ENCODE measurements at places on chromosomes 11 and 22.

GRCh38 chr11:119891055-119891768, 162.2 kb upstream of the NECTIN1 start:
- no peak for DNase-seq

DNA sequence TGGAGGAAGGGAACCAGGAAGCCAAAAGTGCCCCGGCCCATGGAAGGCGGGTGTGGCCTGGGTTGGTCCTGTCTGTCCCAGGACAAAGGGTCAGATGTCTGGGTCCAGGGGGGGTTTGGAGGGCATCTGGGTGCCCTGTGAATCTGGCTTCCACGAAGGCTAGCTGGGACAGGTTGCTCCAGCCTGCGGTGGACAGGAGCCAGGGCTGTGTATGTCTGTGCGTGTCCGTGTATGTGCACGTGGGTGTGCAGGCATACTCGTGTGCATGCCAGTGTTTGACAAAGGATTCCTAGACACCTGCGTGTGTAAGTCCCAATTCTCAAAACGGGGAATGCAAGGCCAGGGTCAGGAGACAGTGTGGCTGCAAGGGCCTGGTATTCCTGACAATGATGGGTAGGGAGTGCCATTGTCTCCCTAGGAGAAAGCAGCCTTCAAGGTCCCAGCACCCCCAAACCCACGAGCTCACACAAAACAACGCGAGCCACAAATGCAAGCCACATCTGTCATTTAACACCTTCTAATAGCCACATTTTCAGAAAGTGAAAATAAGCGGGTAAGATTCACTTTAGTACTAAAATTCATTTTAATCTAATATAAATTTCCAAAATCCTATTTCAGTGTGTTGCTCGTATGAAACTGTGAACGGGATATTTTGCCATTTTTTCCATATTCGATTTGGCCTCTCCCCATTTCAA, 78.4 kb upstream of the WNT7B start:
- DNase-seq = peak; percentile 74

- DNase-seq = no peak
Measured at GRCh38 chr11:119529063-119529845, 106.3 kb upstream of the THY1 start.

- no peak for DNase-seq
Measured at GRCh38 chr11:19727246-19727645, 14.6 kb downstream of the NAV2 start.

DNA sequence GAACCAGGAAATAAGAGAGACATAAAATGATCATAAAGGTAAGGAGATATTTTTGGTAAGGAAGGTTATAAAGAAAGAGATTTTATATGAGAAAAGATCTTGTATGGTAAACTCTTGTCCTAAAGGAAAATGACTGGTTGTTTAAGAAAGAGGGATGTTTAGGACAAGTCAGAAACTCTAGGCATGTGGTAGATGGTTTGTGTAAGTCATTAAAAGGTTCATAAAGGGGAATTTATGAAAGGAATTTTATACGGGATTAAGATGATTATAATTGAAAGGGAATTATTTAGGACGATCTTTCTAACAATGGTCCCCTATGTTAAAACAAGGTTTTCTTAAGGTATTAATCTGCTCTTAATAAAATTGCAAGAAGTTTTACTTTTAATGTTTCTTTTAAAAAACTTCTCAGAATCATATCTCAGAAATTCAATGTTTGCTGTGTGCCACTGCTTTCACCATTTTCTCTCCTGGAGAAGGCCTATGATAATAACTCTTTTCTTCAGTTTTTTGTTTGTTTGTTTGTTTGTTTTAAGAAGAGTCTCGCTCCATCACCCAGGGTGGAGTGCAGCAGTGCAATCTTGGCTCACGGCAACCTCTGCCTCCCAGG, 13.8 kb upstream of the FBLN1 start:
- DNase-seq = no peak

GRCh38 chr11:12673601-12673923, 659 bp upstream of the TEAD1 start:
- no peak for DNase-seq

GRCh38 chr11:78062671-78063070, 990 bp upstream of the THRSP start:
- DNase-seq = no peak

GRCh38 chr22:25161916-25162530, 37.6 kb upstream of the CRYBB3 start:
- no peak for DNase-seq

GRCh38 chr22:26485806-26486390, 2.2 kb downstream of the SRRD start:
- no peak for DNase-seq

- peak; percentile 33 for DNase-seq
Measured at GRCh38 chr22:39776295-39777009, 117.1 kb downstream of the ENTHD1 start.

DNA sequence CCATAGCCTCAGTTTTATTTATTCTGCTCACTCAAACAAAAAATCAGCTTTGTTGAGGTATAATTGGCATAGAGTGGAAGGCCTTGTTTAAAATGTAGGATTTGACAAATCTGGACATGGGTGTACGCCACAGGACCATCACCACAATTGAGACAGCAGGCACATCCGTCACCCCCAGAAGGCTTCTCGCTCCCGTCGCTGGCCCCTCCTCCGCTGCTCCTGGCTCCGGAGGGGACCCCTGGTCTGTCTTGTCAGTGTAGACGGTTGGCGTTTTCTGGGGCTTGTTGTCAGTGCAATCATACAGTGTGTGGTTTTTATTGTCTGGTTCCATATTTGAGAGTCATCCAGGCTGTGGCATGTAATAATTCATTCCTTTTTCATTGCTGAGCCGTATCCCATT, 97.6 kb downstream of the KCNQ1 start:
- DNase-seq = no peak

DNA sequence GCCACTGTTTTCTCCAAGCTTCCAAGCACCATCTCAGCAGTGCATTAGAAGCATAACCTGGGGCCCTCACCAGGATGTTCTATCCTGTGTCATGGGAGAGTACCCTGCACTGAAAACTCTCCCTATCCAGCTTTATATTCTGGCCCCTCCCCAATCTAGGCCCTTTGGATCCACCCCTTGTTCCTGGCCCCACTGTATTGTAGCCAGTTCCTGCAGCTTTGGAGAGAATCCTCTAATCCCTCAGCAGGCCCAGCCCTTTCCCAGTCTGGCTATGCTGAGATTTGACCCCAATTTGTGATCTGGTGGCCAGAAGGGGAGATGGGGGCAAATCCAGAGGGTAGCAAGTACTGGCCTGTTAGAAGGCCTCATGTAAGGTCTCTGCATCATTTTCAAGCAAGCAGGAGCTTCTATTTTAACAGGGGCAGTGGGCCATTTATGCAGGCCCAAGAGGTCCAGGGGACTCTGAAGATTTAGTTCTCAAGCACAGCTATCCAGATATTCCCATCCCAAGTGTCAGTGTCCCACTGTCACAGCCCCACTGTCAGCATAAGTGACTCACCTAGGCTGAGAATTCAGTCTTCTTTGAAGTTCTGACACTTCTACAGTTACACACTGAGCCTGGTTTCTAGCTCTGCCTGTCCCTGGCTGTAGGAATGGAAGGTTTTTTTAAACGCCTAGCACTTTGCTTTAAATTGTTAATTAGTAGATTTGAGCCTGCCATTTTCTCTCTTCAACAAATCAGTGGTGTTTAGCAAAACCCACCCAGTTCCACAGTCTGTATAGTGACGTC, 589.5 kb upstream of the CADM1 start:
- no peak for DNase-seq

DNA sequence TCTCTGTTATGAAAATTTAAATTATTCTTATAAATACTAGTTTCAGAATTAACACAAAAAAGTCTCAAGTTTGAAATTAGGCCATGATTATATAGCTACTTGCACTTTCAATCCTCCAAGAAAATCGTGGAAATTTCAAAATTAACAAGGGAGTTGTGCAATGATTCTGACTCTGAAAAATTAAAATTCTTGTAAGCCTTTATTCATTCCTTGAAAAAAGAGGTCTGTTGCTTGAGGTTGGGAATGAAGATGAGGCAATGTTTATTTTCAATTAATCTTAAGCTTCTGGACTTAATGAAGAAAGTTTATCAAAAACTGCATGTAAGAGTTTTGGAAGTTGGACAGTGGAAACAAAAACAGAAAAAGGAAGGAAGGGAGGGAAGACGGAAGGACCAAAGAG, 128.2 kb upstream of the FIBIN start:
- DNase-seq = no peak

DNA sequence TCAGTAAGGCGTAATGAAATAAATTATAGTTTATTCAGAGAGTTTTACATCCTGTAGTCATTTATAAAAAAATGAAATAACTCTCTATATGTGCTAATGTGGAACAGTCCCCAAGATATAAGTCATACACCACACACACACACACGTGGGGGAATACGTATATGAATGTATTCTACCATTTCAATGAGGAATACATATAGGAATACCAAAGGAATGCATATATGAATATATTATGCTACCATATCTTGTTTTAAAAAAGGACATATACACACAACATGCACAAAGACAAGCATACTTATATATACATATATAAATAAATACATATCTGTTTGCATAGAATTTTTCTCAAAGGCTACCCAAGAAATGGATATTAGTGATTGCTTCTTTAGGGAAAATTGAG, 39.6 kb upstream of the GRIK4 start:
- DNase-seq = no peak

DNA sequence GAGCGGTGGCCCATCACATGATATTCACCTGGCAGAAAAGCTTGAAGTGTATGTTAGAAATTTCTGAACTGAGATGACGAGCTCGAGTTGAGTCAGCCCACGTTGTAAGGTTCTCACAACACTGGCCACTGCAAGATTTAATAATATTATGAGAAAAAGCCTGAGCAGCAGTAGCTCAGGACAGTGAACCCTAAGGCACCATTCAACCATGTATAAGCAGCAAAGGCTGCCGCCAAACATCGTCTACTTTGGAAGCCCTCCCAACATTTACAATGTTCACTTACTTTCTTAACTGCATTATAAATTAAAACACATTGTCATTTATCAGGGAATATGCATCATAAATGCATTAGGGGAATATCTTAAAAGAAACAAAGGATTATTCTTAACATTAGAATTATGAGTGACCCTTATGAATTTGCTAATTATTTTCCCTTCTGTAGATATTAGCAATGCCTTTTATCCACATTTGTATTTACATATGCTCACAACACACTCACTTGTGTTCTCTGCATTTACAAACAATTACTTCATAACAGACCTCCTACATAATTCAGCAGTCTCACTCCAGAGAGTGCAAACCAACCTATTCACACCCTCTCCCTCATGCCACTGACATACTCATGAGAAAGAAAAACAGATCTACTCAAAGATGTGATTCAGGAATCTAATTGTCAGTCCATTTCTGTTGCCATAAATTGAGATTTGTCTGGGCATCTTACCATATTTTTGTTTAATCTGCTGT, 57.7 kb upstream of the CARD18 start:
- DNase-seq = no peak

GRCh38 chr22:20429254-20430100, 8.1 kb downstream of the SCARF2 start:
- peak; percentile 84 for DNase-seq

DNA sequence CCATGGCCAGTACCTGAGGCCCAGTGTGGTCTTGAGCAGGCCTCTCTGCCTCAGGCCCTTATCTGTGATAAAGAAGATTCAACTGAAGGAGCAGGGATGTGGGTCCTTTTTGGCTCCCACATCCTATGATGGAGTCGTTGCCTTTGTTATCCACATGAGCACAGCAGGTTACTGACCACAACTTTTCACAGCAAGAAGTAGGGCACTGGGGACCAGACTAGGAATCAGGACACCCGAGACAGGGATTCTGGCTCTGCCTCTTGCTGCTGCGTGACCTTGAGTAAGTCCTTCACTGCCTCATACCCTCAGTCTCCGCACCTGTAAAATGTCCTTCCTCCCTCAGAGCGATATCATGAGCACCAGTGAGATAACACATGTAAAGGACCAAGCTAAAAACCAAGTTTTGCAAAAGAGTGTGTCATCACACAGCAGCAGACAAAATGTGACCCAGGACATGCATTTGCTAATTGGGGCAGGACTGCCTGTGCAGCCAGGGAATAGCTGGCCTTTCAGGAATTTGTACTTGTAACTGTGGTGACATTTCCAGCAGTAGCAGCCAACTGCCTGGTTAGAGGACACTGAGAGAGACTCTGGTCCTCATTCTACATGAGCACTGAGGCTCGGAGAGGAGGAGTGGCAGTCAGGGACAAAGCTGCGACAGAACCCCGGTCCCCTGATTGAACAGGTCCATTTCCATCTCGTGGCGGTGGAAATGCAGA, 13.2 kb upstream of the SMIM35 start:
- no peak for DNase-seq

DNA sequence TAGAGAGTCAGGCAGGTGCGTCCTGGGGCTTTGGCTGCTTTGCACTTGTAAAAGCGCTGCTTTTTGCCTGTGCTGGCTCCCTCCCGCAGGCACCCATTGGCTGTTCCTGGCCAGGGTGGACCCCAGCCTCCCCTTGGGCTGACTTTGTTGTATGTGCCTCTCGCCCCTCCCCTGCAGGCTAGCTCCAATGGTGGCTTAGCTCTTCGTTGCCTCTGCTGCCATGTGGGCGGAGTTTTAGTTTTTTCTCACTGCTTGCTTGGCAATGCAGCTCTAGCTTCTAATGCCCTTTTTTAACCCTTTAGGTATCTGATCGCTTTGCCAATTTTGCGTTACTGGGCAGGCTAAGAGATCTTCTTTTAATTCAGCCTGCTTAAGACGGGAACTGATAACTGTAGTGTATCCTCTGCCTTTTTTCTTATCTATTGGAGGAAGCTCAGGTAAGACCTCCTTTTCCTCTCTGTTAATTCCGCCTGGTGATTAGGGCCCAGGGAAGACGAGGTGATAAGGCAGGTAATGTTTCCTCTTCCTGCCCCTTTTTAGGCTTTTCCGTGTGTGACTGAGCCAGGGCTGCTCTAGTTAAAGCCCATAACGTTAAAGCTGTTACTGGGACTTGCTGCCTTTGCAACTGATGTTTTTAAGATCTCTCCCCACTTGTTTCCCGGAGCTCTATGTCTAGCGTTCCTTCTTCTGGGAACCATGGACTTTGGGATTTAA, 11.7 kb upstream of the GLYATL1 start:
- peak; percentile 43 for DNase-seq

- DNase-seq = no peak
Measured at GRCh38 chr22:47016631-47017030, 254.2 kb downstream of the TBC1D22A start.

Data from small intestine (tissue), 16 donors.